ENCODE measurements at places on chromosomes 12 and 14. TPM values are rescaled to one million over a fixed set of nuclear protein-coding genes. Genes with fewer than 3 reads are reported as not detected.

- no peak for DNase-seq
Measured at GRCh38 chr14:64768401-64769095, 64.3 kb downstream of the PLEKHG3 start.

- DNase-seq: no peak
Measured at GRCh38 chr14:58709949-58710348, 72.2 kb downstream of the DACT1 start.

- no peak for DNase-seq
Measured at GRCh38 chr12:43812926-43813325, 6.8 kb upstream of the TWF1 start.

- DNase-seq: no peak
Measured at GRCh38 chr12:68775121-68775630, 29.2 kb downstream of the SLC35E3 start.

DNA sequence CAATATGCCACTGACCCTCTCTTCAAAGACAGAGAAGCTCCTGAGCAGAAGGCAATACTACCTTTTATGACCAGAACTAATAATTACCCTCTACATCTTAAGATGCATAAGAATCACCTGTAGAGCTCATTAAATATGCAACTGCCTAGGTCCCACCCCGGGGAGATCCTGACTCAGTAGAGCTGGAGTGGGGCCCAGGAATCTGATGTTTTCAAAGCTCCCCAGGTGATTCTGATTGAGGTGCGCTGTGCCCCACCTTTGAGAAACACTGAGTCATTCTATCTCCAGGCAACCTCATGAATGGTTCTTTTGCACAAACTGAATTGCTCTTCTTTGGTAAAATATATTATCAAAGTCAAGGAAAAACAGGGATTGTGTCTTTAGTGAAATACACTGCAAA is 149.3 kb upstream of the BMP4 start:
- DNase-seq: no peak

DNA sequence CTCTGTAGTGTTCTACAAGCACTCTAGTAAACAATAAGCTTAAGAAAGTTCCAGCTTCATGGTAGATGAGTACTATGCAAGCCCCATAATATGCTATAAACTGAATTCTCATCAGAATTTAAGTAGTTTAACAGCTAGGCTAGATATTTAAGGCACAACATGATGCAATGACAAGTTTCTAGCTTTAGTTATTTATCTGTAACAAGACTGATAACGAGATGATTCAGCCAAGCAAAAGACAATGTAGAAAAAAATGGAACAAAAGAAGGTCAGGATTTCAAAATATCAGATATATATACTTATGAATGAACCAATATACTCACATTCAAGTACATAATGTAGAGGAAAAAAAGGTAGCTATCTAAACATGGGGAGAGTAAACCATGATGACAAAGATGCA is 61.0 kb upstream of the RERGL start:
- no peak for DNase-seq

- peak; percentile 16 for DNase-seq
Measured at GRCh38 chr14:64878837-64879634, 671 bp downstream of the SPTB start.

- DNase-seq: no peak
Measured at GRCh38 chr14:95761436-95761835, 47.5 kb upstream of the TCL1A start.

GRCh38 chr14:22221508-22221907 is 367.5 kb downstream of the DAD1 start:
- no peak for DNase-seq

DNA sequence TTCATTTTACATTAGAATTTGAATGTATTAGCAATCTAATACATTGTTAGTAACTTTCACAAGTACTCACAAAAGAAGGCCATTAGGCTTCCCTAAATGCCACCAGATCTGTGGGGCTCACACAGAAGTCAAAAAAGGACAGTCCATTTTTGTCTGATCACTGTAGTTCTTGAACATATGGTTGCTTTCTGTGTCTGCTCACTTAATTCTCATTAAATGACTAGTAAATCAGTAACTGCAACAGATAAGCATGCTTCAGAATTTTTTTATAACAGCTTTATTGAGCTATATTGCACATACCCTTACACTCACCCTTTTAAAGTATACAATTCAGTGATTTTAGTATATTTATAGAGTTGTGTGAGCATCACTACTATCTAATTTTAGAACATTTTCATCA is 71.4 kb downstream of the DENND5B start:
- DNase-seq: no peak

DNA sequence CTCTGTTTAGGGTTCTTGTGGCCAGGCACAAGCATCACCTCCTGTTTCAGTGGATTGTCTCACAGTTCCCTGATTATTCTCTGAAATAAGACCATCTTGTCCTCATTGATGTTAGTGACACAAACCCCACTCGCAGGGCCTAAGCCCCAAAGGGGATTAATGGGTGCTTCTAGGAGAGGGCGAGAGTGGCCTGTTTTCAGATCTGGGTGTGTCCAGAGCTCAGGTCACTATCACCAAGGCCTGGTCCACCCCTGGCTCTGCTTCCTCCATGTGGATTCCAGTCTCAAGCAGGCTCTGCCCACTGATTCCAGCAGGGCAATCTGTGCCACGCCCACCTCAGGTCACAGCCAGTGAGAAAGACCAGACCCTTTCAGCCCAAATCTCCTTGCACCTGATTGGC is 361.9 kb downstream of the ADGRD1 start:
- no peak for DNase-seq

DNA sequence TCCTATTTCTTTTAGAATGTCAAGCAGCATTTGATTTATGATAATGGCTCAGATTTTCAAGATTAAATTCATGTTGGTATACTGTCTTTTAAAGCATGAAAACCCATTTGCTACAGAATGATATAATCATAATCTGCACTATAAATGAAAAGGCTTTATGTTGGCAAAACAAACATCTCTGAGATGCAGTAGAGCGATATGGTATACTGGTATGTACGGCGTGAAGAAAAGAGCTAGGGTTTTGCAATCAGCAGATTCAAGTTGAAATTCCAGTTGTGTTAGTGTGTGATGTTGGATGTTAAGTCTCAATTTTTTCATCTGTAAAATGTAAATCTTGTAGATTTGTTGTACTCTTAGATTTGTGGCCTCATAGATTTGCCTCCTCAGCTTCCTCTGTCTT is 53.2 kb upstream of the DYRK2 start:
- DNase-seq: no peak

DNA sequence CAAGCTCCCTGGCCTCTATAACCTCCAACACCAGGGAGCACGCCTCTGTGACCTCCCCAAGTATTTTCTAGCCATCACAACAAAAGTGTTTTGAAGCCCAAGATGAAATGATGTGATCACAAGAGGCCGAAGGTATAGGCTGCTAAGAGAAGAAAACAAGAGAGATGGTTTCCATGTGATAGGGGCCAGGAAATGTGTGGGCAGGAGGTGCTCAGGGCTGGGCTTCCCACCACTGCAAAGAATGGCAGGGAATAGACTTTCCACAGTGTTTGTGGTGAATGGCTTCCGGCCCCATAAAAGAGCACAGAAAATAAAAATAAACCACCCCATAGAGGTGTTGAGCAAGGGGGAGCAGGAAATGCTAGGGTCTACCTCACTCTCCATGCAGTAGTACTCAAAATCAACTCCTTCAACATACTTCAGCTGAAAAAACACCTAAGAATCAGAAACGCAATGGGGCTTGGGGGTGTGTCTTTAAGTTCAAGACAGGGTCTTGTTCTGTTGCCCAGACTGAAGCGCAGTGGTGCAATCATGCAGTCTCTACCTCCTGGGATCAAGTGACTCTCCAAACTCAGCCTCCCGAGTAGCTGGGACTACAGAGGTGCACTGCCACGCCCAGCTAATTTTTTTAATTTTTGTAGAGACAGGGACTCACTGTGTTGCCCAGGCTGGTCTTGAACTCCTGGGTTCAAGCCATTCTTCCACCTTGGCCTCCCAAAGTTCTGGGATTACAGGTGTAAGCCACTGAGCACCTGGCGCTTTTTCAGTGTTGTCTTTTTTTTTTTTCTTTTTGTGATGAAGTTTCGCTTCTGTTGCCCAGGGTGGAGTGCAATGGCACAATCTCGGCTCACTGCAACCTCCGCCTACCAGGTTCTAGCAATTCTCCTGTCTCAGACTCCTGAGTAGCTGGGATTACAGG is 27.1 kb downstream of the DAD1 start:
- DNase-seq: no peak

GRCh38 chr12:82176026-82176425 is 182.2 kb downstream of the CCDC59 start:
- no peak for DNase-seq

GRCh38 chr14:90274019-90274418 is 17.7 kb downstream of the PSMC1 start:
- DNase-seq: no peak

- no peak for DNase-seq
Measured at GRCh38 chr14:58941629-58942028, 246.8 kb upstream of the DAAM1 start.

- no peak for DNase-seq
Measured at GRCh38 chr12:86666316-86666715, 410.1 kb upstream of the MGAT4C start.

DNA sequence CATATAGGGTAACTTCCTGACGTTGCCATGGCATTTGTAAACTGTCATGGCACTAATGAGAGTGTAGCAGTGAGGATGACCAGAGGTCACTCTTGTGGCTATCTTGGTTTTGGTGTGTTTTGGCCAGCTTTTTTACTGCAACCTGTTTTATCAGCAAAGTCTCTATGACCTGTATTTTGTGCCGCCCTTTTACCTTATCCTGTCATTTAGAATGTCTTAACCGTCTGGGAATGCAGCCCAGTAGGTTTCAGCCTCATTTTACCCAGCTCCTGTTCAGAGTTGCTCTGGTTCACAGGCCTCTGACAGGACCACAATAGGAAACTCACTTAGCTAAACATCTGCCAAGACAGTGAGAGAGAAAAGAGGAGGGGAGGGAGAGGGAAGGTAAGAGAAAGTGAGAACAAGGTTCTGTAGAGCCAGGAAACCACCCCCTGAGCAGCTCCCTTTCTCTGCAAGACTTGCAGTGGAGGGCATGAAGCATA is 64.8 kb upstream of the PLEKHG3 start:
- DNase-seq: no peak

DNA sequence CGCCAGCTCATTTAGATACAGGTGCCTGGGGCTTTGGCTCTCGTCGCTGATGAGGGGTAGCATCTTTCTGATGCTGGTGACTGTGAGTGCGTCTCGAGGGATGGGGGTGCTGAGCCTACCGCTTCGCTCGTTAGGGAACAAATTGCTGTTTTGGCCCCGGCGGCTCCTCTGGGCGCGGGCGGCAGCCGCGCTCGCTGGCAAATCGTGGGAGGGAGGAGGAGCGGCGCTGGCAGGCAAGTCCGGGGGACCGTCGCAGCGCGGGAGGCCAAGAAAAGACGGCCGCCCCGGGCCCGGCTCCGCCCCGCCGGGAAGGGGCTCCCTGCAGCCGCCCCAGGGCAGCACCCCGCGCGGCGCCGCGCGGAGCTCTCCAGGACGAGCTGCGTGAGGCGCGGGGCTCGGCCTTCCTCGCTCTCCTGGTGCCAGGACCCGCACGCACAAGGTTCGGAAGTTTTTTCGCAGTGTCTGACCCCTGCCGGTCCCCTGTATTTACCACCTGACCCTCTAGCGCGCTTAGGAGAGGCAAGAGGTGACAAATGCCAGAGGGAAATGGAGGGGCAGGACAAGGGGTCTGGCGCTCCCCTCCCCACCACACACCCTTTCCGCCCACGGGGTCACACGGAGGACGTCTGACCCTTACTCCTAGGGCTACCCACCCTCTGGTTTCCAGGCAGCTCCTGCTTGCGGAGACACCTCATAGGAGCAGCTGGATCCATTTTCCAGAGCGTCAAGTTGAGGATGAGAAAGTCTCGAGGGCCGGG is 899 bp upstream of the KCNH3 start:
- peak; percentile 44 for DNase-seq

- no peak for DNase-seq
Measured at GRCh38 chr14:59707778-59708561, 131.4 kb upstream of the CCDC175 start.

DNA sequence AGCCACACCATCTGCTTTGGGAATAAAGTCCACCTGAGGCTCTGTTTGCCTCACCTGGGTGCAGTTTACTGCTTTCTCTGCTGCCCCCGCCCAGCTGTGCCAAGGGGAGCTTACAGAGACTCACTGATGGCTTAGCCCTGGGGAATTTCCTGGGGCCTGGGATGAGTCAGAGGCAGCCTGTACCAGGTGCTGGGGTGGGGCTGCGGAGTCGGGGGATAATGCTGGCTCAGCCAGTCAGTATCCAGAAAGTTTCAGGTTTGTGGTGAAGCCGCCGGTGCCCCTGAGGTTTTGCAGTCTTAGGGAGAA is 22.3 kb downstream of the PLEKHG3 start:
- DNase-seq: no peak

GRCh38 chr12:65566751-65567150 is 257.5 kb upstream of the HMGA2 start:
- DNase-seq: no peak

DNA sequence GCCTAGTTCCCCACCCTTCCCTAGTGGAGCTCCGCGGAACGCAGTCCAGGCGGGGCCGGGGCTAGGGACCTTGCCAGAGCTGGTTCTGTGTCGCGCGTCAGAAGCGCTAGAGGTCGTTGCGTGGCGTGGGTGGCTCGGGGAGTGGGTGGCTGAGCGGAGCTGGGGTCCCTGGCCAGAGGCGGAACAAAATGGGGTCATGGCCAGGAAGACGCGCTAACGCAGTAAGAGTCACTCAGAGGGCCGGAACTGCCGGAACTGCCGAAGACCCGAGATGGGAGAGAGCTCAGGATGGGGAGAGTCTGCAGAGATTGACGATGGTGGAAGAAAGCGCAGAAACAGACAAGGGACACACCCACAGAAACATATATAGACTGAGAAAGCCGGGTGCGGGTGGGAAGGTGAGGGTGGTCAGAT is 4.8 kb downstream of the DGKA start:
- DNase-seq: no peak

GRCh38 chr12:133037207-133038005 is at the start of gene ZNF84:
ZNF84 (plus strand) TSS chr12:133037509; CDS start chr12:133041468, 3,959 bp downstream.
- DNase-seq: peak; percentile 92

DNA sequence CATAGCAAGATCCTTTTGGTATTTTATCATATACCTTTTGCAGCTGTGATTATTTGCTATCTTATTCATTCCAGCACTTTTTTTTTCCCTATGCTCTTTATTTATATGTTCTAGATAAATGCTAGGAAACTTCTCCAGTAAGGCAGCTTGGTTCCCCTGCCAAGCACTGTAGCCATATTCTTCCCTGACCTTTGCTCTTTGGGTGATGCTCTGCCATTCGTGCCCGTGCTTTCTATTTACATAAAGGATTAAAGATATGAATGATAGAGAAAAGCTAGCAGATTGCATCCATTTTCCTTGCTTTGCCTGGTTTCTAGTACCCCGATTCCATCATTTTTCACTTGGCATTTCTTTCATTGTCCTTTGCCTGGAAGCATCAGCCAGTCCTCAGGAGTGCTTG is 42.2 kb downstream of the FNTB start:
- no peak for DNase-seq

GRCh38 chr12:75155962-75156361 is 53.7 kb downstream of the KCNC2 start:
- DNase-seq: no peak

Gene OR4E2
- total RNA-seq: not detected

Gene P2RX2
- total RNA-seq: not detected

Gene GALNT8
- total RNA-seq: 1.5 TPM

Gene HOXC12
- total RNA-seq: not detected

Gene EIF4B
- total RNA-seq: 726 TPM

Gene NKX2-1
- total RNA-seq: not detected

Gene MANSC1
- 1.5 TPM for total RNA-seq

Gene WNT1
- total RNA-seq: not detected

Gene CMKLR1
- total RNA-seq: 0.05 TPM

Gene EIF2B2
- 36.6 TPM for total RNA-seq

Gene MON2
- 51.6 TPM for total RNA-seq

Gene IGF1
- 0.27 TPM for total RNA-seq

Gene KLRB1
- not detected for total RNA-seq

Gene NUAK1
- not detected for total RNA-seq

Gene SPTB
- total RNA-seq: 0.10 TPM

Gene TTC9
- total RNA-seq: 11.1 TPM

Gene FCF1
- total RNA-seq: 49.4 TPM
